ENCODE measurements at places on chromosomes 11 and 22. TPM values are rescaled to one million over a fixed set of nuclear protein-coding genes. Genes with fewer than 3 reads are reported as not detected.

KLHDC7B gene
- not detected for total RNA-seq

GRCh38 chr11:65981972-65982823 lies 19.8 kb downstream of the EIF1AD start:
- DNase-seq: no peak
- H3K27me3 ChIP-seq: no peaks in the 10 kb centered on the region
- no peak overlapping the region for H3K4me3 ChIP-seq
- no peaks in the 10 kb centered on the region for H3K4me1 ChIP-seq

OR8A1 gene
- not detected for total RNA-seq

DNA sequence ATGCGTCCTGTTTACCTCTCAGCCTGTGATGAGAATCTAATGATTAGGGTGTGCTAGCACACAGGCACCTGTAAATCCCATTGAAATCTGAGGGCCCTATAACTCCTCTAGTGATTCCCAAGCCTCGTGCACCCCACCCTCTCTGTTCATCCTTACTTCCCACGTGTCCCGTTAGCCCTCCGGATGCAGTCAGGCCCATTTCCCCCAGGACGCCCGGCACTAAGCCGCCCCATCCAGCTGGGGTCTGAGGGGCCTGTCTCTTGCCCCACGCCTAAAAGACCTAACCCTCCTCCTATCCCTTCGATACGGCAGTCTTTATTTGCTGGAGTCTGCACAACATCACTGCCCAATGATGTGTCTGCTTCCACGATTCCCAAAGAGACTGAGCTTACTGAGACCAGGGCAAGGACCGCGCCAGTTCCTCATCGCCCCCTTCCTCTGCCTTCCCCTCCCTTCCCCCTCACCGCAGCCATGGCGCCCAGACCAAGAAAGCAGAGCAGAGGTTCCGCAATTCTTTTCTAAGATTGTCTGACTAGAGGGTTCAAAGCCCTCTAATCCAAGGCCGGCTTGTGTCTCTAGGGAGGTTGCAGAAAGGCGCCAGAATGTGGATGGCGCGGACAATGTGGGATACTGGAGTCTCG lies 1.1 kb upstream of the FADS2 start:
- no peaks in the 10 kb centered on the region for H3K27me3 ChIP-seq
- H3K27ac ChIP-seq: peak overlapping the region; percentile 54
- H3K4me3 ChIP-seq: peak overlapping the region; percentile 60
- no peaks in the 10 kb centered on the region for H3K36me3 ChIP-seq

- no peak for DNase-seq
- peaks cover 27% of the 10 kb centered on the region for H3K4me1 ChIP-seq
- H3K27ac ChIP-seq: no peak overlapping the region
- H3K36me3 ChIP-seq: no peaks in the 10 kb centered on the region
- H3K27me3 ChIP-seq: no peaks in the 10 kb centered on the region
- H3K4me3 ChIP-seq: no peak overlapping the region
These were observed 68.5 kb upstream of the PARVG start for GRCh38 chr22:44112191-44112590.
